H1 (cell line): ENCODE measurements at places on chromosomes 7 and 10.

- DNase-seq = no peak
Measured at GRCh38 chr10:110859206-110859972, 12.3 kb upstream of the PDCD4 start.

DNA sequence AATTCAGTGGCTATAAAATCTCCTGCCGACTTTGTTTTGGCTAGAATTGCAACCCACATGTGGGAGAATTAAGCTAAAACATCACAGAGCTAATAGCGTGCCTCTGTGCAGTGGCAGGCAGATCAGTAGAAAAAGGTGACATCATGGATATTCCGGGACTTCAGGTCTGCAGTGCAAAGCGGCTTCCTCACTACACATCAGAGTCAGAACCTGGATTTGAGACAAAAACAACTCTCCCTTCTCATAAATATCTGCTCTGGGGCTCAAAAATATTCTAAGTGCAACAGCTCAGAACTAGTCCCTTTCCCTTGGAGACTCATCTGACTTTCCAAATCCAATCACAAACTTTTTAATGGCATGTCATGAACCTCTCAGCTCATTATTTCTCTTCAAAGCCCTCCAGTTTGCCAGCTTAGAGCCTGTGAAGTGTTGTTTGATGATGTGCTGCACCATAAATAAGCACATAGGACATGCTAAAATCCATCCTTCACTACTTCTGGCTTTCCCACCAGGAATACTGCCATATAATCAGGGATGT is 337.1 kb downstream of the RNLS start:
- DNase-seq = no peak

DNA sequence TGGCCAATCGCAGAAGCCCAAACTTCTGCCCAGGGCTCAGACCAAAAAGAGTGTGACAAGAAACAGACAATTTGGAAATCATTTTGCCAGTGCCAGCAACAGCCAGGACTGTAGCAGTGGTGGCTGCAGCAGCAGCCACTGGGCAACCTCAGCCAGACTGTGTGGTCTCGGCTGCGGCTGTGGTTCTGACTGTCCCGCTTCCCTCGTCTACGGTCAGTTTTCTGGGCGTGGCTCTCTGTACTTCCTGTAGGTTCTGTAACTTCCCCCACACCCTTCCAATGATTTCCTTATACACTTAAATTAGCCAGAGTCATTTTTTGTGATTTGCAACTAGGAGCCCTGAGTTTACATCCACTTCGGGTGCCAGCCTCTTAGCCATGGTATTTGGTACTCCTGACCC is 39.9 kb downstream of the CYTH3 start:
- DNase-seq = no peak

DNA sequence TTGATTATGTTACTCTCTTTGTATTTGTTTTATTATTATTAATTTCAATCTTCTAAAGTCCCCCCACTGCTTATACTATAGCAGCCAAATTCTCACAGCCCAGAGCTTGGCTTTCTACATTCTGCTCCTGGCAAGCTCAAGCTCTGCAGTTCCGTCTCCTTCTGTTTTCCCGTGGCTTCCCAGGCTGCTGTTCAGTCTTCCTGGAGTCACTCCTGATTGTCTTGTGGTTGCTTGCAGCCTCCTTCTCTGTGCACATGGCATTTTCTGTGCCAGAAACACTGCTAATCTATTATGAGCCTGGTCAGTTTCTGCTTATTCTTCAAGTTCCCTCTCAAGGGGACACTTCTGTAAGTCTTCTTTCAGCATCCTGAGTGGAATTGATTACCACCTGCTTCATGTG is 533.7 kb upstream of the IGFBP3 start:
- no peak for DNase-seq

DNA sequence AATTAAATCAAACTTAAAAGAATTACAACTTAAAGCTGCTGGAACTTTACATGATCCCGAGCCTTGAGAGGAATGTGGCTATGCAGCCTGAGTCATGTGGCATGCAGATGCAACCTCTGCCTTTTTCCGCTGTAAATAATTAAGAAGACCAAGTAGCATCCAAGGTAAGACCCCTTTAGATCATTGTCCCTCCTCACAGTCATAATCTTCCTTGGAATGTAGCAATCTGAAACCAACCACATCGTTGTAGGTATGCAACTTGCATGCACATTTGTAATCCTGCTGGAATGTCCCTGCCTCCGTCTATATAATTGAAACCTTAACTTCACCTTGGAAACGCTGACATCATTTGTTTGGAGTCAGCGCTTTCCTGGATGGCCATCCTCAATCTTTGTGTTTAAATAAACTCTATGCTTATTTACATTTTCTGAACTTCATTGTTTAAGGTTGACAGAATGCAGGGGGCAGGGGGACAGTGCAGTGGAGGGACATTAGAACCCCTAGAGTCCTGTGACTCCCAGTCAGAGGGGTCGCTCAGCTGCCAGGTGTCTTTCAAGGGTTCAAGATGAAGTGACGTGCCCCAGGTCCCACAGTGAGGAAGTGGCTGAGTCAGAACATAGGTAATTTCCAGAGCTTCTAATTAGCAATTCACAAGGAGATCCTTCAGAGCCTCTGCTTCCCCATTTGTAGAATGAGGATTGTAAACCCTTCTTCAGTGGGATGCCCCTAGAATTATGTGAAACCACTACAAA is 110.7 kb downstream of the RALA start:
- no peak for DNase-seq

DNA sequence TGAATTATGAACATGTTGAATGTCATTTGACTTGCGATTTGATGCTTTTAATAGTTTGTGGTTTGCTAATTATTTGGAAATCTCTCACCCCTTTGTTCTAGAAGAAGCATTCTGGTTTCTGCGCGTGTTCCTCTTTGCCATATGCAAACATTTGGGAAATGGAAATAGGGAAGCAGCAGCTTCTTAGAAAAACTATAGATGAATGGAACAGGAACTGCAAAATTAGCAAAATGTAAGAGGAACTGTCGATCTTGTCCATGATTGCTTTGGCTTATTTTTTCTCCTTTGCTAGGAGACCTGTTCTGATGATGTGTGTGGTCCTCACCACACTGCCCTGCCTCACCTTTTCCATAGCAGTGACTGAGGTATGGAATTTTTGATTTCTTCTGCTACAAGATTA is 19.0 kb downstream of the TMEM236 start:
- DNase-seq = no peak

GRCh38 chr10:106897719-106898118 is 266.8 kb downstream of the SORCS1 start:
- DNase-seq = no peak
